ENCODE measurements at places on chromosomes 13 and 19.

DNA sequence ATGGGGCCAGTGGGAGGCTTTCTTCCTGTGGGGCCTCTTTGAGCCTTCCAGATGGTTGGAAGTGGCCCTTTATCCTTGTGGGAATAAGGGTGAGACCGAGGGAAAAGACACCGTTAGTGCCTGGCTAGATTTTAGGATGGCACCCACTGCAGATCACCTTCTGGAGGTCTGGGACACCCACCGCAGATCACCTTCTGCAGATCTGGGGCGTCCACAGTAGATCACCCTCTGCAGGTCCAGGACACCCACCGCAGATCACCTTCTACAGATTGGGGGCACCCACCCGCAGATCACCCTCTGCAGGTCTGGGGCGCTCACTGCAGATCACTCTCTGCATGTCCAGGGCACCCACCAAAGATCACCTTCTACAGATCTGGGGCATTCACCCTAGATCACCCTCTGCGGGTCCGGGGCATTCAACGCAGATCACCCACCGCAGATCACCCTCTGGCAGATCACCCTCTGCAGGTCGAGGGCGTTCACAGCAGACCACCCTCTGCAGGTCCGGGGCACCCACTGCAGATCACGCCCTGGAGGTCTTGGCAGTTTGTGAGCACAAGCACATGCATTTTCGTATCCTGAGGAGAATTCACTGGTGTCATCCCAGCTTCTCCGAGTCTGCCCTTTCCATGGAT lies 153.4 kb upstream of the TSHZ3 start:
- DNase-seq = no peak

DNA sequence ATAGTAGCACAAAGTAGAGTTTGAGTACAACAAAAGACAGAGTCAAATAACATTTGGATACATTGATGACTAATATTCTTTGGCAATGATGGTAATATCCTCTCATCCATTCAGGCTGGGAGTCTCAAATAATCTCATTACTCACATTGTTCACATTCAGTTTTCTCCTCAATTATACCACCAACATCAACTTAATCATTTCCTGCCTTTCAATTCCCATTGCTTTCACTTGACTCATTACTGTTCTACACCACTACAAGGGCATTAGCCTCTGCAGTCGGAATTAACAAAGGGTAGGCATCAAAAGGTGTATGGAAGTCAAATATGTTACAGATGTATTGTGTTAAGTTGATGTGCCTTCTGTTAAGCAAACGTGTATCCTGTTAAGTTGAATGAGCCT lies 518.4 kb upstream of the SLITRK1 start:
- DNase-seq = no peak

- peak; percentile 27 for DNase-seq
Measured at GRCh38 chr19:46076951-46077814, 36.4 kb upstream of the IGFL4 start.

DNA sequence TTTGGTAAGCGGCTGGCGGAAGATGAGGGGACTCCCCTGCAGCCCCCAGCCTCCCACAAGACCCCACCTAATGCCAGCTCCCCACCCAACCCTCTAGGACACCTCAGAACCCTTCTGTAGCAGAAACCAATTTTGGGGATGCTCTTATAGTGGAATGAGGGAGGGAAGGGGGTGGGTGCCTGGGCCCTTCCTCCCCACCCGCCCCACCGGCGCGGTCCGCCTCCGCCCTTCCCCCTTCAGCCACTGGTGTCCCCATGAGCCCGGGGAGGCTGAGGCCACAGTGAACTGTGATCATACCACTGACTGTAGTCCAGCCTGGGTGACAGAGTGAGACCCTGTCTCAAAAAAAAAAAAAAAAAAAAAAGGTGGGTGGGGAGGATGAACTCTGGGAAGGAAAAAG lies 16.2 kb downstream of the TLE6 start:
- no peak for DNase-seq

DNA sequence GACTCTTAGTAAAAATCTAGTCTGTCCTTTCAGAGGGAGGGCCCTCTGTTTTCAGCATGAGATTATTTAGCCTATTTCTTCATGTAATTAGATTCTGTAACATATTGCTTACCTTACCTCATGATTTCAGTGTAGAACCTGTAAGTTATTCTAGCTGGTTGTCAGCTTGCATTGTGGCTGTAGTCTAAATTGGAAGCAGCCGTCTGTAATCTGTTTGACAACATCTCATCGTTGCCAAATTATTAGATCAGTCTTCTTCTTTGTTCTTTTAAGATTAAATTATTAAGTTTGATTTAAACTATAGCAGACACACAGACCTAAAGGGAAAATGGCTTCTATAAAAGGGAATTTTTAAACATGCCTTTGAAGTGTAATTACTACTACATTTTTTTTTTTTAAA lies 34.8 kb downstream of the SLAIN1 start:
- DNase-seq = no peak

DNA sequence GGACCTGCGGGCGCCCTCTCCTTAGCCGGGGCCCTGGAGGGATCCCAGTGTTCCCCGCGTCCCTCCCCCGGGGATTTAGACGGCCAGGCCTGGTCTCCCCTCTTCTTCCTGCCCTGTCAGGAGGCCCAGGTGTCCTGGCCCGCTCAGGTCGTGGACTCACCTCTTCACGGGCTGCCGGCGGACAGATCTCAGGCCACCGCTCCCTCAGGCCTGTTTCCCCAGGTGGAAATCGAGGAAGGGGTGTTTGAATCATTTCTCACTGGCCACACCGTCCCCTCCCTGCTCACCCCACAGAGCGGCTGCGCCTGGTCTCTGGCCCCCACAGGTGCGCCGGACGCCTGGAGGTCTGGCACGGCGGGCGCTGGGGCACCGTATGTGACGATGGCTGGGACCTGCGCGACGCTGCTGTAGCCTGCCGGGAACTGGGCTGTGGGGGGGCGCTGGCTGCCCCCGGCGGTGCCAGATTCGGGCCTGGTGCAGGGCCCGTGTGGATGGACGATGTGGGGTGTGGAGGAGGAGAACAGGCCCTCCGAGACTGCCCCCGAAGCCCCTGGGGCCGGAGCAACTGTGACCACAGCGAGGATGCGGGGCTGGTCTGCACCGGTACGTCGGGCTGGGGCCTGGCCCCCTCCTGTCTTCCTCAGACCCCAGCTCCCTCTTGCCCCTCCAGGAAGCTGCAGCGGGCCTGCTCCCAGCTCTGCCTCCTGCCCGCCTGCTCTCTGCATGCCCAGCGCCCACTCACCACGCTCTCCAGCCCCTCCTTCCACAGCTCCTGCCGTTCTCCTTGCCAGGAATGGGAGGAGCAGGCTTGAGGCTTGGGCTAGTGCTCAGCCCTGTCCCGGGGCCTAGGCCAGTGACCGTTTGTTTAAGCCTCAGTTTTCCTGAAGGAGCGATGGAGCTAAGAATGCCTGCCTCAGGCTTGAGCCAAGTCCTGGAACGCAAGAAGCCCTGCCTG lies 2.5 kb downstream of the SSC5D start:
- DNase-seq = no peak

DNA sequence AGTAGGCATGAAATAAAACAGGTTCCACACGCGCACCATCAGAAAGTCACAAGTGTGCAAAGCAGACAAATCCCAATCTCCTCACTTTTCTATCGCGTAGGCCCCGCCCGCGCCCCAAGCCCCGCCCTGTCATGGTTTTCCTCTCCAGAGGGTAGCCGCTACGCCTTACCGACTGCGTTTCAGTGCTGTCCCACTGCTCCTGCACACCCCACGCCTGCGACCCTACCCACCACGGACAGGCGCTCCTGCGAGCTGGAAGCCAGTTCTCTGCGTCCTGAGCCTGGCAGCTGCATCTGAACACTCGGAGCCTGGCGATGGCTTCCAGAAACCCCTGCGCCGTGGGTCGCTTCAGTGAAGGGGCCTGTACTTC lies 379 bp upstream of the ZNF470 start:
- DNase-seq = peak; percentile 50

DNA sequence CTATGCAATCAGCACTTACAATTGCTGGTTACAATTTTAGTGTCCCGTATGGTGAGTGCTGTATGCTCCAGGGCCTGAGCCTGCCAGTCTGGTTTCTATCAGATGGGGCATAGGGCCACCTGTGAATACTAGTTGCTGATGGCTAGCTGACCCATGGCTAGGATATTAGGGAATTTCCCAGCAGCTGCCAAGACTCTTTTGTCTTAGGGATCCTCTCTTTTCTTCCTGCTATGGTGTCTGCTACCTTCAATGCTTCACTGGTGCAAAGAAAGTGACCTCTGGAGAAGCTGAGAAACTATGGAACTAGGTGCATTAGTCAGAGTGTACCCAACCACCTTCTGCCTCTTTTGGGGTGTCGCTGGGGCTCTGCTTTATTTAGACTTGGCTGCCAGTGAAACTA lies 11.6 kb downstream of the CCDC169 start:
- DNase-seq = no peak

DNA sequence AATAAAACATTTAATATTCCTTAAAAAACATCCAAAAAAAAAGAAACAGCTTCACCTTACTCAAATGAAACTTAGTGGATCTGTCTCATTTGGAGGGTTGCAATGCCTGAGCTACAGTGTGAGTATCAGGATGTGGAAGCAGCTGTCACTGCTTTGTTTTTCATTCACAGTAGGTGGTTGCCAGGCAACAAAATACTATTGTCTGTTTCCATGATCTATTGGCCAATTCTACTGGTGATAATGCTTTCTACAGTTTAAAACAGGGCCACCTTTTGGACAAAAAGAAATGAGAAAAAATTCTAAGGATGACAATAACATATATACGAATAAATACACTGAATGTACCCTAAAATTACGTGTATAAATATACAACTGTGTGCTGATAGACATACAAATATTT lies 3.0 kb downstream of the ENOX1 start:
- DNase-seq = no peak

DNA sequence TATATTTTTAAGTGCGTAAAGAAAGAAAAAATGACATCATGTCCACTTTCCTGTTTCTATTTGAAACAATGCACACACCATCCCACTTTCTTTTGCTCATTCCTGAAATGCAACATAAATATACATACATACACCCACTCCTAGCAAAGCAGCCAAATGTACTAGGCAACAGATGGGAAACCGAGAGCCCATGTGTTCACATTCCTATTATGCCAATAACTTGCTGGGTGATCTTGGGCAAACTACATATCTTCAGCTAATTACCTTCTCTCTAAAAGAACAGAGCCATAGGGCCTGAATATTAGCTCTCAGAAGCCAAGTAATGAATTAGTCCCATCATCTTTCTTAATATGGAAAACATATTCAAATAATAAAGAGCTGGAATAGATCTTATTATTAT lies 610.6 kb upstream of the ATXN8OS start:
- no peak for DNase-seq

GRCh38 chr19:32781280-32781679 lies 61.7 kb downstream of the TDRD12 start:
- no peak for DNase-seq

GRCh38 chr19:1259206-1259875 lies 9.8 kb upstream of the CIRBP start:
- DNase-seq = no peak

DNA sequence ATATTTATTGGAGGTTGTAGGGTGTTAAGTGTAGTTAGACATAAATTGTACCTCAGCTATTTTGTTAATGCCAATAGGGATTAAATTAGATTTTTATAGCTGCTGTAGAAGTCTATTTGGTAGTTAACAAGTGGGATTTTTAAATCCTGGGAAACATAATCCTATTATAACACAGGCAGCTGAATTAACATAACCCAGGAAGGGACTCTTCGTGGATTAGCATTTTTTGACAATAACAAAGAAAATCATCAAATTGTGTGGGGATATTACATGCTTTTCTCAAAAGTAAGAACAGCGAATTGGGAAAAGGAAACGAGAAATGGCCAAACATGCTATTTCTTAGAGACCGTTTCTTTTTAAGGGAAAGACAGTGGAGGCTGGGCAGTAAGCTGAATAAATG lies 172.8 kb downstream of the ZIC5 start:
- DNase-seq = no peak

DNA sequence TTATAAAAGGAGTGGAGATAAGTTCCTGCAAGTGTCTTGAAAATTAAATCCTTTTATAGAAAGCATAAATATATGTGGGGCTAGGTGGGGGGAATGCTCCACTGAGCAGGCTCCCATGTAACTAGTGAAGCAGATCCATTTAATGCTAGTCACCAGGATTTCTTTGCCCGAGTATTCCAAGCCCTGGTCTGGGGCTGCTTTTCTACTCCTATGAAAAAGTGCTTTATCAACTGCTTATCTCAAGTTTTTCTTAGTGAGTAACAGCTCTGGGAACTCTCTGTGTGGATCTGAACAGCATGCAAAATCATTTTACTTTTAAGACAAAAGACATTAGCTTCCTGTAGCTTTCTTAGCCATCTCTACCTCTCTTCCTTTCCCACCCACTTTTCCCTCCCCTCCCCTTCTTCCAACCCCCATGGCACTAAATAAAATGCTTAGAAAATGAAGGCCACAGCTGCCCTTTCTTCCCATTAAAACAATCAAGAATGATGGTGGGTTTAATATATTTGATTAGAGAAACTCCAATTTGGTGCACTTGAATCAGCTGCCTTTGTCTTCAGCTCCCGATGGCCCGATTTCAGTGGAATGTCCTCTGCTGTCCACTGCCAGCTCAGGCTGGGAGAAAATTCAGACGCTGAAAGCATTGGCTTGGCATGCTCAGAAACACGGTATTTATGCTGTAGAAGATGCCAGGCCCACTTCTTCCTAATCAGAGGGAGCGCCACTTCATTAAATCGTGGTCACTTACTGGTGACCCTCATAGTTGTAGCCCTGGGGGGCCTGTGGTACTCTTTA lies 475.1 kb downstream of the FOXO1 start:
- DNase-seq = no peak

DNA sequence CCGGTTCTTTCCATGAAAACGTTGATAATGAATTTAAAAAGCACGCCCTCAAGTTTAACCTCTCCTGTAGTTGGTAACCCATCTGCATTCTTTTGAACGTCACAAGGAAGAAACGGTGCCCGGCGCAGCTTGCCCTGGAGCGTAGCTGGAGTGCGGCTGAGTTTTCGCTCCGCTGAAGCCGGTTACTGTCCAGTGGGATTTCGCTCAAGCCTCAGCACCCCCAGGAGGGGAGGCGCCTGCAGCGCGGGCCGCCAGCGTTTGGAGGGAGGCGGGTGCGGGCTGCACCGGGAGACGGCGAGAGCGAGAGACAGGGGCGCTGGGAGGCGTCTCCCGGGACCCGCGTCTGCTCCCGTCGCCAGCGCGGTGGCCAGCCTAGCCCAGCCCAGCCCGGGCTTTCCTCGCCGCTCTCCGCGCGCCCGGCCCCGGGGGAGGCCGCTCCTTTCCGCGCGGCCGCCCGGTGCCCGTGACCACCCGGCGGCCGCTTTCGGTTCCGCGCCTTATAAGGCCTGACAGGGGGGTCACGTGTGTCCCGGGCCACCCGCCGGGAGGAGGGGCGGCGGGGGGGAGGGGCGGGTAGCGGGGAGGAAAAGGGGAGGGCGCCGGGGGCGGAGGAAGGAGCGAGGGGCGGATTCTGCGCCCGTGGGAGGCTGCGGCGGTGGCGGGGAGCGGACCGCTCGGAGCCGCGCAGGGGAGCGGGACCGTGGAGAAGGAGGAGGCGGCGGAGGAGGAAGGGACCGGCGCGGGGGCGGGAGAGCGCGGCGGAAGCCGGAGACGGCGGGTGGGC lies 8.3 kb upstream of the DGKH start:
- peak; percentile 74 for DNase-seq

- DNase-seq = no peak
Measured at GRCh38 chr19:14368011-14368513, 13.2 kb upstream of the ADGRE5 start.

- DNase-seq = no peak
Measured at GRCh38 chr13:95552539-95553441, at the start of gene CLDN10. Gene CLDN10, plus strand, starts transcription at chr13:95552720. Its CDS starts 34 bp downstream, at chr13:95552754.
